ENCODE measurements at places on chromosomes 2 and 18. TPM values are rescaled to one million over a fixed set of nuclear protein-coding genes. Genes with fewer than 3 reads are reported as not detected.

Gene TMEM198
- 0.77 TPM for total RNA-seq

Gene LOXHD1
- not detected for total RNA-seq

DNA sequence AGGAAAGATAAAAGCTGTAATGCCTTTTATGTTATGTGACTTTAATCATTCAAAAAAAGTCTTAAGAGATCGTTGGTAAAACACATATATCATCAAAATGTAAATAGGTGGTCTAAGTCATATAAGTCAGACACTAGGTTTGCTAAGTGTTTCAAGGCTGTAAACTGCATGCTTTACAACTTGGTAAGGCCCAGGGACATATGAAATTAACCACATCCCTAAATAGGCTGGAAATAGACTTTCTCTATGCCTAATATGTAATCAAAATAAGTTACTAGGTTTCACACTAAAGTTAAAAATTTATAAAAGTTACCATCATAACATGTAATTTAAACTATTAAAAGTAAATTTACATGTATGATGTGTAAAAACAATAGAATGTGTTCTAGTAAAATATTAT, 946.3 kb upstream of the LRATD1 start:
- no peak for DNase-seq

DNA sequence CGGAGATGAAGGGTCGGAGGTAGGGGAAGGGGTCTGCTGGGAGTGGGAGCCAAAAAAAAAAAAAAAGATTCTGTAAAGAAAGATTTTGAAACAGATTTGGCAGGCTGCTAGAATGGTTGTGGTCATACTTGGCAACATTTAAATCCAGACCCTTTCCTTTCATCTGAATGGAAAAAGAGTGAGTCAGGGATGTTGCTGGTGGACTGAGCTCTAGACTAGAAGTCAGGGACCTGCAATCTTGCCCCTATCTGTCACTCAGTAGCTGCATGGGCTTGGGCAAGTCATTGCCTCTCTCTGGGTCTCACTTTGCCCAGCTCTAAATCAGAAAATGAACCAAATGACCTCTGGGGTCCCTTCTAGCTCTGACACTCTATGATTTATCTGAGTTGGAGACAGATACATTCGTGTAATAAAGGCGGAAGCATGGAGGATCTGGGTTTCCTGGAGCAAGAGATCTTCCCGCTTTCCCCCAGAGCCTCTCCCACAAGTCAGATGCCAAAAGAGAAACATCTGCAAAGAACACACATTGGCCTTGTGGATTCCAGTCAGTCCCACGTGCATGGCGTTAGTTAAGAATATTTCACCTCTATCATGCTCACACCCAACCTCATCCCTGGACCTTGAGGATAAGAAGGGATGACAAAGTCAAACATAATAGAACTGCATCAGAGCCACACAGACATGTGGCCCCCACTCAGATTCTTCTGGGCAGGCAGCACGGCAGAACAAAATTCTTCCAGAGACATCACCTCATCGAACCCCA, 58.5 kb downstream of the ADD2 start:
- DNase-seq = no peak
